Stimulated activated CD8-positive, alpha-beta memory T cell treated with anti-CD3 and anti-CD28 coated beads, Interleukin-12 subunit alpha, Interleukin-12 subunit beta, amount 100 ng/mL, for 1 hour (primary cell): ENCODE measurements at places on chromosomes 12 and 14.

DNA sequence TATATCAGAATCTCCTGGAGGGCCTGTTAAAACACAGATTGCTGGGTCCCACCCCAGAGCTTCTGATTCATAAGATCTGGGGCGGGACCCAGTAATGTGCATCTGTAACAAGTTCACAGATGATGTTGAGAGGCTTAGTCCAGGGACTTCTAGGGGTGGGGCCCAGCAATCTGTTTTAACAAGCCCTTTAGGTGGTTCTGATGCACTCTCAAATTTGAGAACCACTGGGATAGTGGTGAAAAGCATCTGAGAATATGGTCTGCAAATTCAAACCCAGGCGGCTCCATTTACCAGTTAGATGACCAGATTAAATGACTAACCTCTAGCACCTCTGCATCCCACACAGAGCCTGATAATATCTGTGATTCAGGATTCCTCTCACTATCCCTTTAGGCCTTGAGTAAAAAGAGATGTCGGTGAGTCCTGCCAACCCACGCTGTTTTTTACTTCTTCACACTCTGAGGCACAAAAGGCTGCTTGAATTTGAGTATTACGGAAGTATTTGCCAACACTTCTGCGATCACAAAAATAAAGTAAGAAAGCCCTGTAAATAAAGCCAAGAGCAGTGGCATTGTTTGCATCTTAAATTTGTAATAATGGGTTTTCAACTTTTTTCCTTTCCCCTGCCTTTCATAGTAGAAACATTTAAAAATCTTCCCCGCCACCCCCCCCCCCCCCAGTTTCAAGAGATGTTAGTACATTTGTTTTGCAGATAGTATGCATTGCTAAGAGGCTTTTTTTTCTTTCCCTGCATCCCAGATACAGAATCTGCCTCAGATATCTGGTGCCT, 1.8 kb upstream of the FRS2 start:
- no peak for DNase-seq

- no peak for DNase-seq
These were observed 27.0 kb downstream of the SENP1 start for GRCh38 chr12:48078901-48079300.

DNA sequence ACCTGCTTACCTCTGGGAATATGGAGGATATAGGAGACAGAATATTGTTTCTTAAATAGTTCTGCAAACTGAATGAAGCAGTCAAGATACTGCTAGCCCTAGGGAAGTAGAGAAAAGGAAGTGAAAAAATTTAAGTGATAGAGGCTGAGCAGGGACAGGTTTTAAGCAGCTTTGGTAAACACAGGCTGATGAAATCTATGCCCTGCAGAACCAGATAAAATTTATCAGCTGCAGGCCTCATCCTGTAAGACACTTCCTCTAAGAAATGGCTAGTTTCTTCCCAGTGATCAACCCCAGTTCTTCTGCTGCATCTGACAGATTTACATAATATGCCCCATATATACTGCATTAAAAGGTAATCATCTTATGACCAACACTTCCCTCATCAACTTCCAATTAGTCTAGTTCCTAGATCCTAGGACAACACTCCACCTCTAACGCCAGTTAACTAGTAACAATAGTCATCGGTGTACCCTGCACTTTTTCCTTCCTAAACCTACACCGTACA, 1.3 kb upstream of the ESYT1 start:
- DNase-seq: no peak

DNA sequence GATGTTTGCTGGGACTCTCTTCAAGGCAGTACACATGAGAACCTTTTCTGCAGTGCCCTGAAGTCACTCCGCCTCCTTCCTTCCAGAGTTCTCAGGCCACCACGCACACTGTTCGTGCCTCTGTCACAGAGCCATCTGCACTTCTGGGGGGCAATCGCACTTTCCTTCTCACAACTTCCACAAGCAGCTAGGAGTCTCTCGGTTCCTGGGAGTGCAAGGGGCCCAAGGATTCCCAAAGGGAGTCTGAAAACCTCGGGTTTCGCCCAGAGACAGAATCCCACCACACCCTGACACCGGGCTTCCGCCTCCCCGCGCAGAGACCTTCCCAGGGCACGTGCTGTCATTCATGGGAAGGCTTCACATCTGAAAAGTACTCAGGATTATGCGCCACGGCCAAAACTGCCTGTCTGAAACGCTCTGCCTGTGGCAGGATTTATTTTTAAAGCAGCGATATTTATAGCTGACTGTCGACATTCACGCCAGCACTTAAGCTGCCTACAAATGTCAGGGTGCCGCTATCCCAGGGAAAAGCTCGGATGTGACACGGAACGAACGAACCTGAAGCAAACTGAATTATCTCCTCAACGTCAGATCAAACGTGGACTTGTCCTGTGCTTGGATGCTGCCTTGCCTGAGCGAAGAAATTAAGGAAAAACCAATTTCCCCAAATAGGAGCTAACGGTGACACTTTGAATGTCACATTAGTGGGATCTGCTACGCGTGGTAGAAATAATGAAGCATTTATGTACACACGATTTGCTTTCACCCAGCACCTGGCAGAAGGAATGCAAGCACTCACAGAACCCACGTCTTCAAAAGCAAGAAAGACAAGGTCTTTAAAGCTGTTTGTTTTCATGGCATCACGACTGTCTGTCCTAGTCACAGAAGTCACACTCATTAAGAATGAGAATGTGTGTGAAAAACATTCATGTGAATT, 154.0 kb downstream of the PIWIL1 start:
- no peak for DNase-seq

GRCh38 chr14:47715330-47715729, 39.9 kb upstream of the MDGA2 start:
- no peak for DNase-seq

GRCh38 chr14:93239869-93240677, 33.0 kb downstream of the UBR7 start:
- no peak for DNase-seq

GRCh38 chr12:90290980-90291975, 582.6 kb upstream of the ATP2B1 start:
- no peak for DNase-seq

GRCh38 chr14:75905147-75905904, 76.5 kb downstream of the TGFB3 start:
- DNase-seq: no peak

DNA sequence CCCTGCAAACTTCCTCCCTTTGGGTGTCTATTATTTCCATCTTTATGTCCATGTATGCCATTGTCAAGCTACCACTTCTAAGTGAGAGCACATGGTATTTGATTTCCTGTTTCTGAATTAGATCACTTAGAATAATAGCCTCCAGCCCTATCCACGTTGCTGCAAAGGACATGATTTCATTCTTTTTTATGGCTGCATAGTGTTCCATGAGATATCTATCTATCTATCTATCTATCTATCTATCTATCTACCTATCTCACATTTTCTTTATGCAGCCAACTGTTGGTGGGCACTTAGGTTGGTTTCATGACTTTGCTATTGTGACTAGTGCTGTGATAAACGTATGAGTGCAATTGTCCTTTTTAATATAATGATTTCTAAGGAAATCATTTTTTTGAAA, 11.2 kb upstream of the MRPL42 start:
- no peak for DNase-seq

DNA sequence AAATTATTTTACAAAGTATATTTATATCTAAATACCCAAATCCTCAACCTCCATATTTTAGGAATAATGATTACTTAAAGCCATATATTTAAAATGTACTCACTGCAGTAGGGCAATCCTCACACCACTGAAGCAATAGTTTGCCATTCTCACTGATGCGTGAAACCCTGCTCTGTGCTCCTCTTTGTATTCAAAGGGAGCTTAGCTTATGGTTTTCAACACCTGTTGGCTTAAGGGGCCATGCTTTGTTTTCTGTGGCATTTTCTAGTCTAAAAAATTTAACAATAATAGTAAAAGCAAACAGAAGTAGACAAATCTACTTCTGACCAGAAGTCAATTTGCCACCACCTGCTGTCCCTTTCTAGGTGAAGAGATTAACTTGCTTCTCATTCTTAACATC, 294.6 kb downstream of the FLRT2 start:
- DNase-seq: no peak

- no peak for DNase-seq
These were observed 1523.5 kb downstream of the AACS start for GRCh38 chr12:126588586-126589249.

GRCh38 chr12:40164034-40164433, 58.2 kb upstream of the SLC2A13 start:
- DNase-seq: no peak

GRCh38 chr12:76929499-76929898, 50.7 kb upstream of the CSRP2 start:
- DNase-seq: no peak

DNA sequence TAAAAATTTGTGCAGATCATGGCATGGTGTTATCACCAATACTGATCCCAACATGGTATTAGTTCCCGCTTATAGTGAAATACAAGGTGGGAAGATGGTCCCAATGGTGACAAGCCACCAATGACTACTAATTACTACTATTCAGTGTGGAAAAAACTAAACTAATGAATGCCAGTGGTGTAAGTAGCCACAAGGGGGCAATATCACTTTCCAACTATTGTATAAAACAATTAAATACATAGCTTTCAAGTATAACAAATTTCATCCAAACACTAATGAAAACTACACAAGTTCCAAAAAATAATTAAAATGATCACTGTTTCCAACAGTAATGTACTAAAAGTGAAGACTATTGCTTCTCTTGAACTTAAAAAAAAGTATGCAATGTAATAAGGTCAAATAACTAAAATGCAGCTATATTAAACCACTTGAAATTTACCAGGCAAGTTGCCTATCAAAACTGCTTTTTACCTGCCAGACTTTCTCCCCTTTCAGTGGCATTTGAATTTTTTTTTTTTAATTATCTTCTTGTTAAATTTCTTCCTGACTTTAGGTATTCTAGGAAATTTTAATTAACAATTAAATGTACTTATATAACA, 58.0 kb downstream of the PAPLN start:
- DNase-seq: no peak

DNA sequence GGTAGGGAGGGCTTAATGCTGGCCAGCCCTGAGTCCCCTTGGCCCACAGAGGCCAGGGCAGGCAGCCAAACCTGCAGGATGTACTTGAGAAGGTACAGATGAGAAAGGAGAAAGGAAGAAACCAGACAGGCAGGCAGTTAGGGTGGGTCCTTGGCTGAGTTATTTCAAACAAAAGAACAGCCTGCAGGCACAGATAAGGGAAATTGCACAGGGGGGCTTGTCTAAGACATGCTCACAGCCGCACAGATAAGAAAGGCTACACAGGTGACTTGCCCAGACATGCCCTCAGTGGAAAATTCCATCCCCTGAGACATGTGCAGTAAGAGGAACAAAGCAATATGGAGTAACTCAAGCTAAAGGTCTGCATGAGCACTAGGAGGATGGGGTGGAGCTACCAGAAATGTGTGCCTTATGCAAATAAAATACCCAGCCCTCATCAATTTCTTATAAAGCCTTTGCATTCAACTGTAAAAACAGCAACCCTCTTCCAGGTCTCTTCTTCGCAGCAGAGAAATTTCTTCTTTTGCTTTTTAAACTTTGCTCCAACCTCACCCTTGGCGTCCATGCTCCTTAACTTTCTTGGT, 158.2 kb upstream of the RGS6 start:
- no peak for DNase-seq

DNA sequence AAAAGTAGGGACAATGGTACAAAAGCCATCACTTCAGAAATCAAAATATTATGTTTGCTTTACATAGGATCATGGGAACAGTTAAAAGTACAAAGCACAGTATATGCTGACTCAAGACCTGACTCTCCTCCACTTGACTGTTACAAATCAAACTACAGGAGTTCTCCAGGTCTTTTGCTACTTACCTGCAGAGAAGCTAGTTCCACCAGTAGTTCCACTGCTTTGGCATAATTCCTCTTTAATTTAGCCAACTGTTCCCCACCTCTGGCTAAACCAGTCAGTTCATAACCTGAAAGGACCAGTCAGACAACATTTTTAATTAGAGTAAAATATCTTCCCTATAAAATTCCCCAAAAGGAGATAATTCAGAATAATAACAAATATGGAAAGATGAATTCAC, 14.0 kb downstream of the ATP6V1D start:
- DNase-seq: no peak

DNA sequence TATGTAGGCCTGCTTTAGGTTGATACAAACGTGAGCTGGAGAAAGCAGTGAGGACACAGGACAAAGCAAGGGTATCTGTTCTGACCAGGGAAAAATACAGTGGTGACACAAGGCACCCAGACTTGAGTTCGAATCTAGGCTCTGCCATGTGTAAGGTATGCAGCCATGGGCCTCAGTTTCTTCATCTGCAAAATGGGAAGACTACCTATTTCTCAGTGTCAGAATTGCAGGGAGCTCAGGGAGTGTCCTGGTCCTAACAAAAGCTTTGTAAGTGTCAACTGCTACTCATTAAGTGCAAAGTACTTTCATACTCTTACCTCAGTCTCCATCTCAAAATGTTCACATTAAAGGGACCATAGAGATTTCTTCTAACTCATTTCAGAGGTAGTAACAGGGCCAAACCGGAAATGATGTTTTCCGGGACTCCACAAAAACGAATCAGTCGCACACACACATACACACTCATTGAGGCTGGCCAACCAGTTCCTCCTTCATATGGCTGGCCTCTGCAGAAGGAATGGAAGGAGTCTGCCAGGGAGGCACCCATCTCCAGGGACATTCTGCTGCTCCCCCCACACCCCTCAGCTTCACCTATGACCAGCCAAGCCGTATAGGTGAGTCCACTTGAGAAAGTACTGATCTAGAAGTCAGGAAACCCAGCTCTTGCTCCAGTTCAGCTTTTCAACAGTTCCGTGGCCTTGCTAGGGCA, 7.8 kb downstream of the CTDSP2 start:
- no peak for DNase-seq

DNA sequence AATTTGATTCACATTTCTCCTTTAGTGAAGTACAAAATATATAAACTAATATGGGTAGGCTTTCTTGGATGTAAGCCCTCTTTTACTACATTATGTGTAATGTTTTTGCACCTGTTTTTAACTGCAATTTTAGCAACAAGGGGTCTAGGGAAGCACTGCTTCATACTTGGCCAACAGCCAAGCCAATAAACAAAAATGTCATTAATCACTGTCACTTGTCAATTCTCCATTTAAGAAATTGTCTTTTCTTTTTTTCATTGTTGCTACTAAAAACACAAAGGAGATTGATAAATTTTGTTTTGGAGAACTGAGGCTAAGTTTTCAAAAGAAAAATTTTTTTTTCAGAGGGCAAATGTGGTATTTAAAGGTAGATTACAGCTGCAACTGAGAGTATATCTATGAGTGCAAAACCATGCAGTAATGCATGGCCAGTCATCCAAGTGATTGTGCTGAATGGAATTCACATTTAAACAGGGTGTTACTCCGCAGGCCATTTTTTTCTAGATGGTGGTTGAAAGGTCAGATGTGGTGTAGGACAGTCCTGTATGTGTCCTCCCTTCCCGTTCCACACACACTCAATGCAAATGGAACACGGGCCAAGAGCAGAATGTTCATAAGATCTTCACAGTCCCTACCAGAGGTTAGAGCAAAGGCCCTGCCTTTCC, 503.0 kb upstream of the LMO3 start:
- DNase-seq: no peak

- DNase-seq: no peak
These were observed 126.1 kb downstream of the FIGNL2 start for GRCh38 chr12:51722431-51722830.

- no peak for DNase-seq
These were observed 10.3 kb upstream of the ELK3 start for GRCh38 chr12:96183734-96184370.

- DNase-seq: no peak
These were observed 728 bp upstream of the STON2 start for GRCh38 chr14:81400852-81401251.
